ENCODE measurements at places on chromosomes 16 and 17.
A peak's percentile ranks its signal among the peaks of the same experiment; 100 is the strongest.

DNA sequence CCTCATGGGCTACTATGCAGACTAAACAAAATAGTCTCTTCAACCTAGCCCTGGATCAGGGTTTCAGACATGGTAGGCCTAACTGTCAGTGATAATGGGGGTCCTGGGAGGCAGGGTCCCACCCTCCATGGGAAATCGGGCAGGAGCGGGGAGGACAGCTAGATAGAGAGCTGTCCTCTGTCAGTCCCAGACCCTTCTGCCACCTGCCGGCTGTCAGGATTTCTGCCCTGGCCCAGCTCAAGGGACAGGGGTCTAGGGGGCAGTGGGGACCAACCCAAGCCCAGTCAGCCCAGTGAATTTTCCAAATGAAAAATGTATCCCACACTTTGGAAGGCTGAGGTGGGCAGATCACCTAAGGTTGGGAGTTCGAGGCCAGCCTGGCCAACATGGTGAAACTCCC is 5.3 kb downstream of the CA7 start:
- DNase-seq: no peak

- DNase-seq: no peak
Observed at GRCh38 chr17:40224718-40225550, 5.8 kb downstream of the WIPF2 start.

GRCh38 chr17:34269969-34270368 is at the start of gene CCL7:
Gene CCL7 (plus strand): TSS chr17:34270221. CDS start chr17:34270291, 70 bp downstream.
- no peak for DNase-seq

DNA sequence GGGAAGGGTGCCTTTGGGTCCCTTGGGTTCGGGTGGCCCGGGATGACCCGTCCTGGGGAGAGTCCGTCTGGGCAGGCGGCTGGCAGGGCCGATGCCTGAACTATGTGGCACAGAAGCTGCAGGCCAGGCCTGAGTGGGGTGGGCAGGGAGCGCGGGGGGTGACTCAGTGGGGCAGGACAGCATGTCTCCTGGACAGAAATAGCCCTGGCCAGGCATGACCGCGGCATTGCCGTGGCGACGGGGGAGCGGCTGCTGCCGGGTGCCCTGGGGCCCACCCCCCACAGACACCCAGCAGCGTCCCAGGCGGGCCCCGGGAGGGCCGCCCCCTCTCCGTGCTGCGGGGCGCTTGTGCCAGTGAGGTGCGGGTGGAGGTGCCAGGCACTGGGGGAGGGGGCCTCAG is 1.8 kb upstream of the C1QTNF8 start:
- peak; percentile 97 for DNase-seq

- no peak for DNase-seq
Observed at GRCh38 chr17:36943250-36944191, 5.2 kb upstream of the AATF start.

DNA sequence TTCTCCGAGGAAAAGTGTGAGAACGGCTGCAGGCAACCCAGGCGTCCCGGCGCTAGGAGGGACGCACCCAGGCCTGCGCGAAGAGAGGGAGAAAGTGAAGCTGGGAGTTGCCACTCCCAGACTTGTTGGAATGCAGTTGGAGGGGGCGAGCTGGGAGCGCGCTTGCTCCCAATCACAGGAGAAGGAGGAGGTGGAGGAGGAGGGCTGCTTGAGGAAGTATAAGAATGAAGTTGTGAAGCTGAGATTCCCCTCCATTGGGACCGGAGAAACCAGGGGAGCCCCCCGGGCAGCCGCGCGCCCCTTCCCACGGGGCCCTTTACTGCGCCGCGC is at the start of gene ERBB2:
ERBB2 (plus strand) TSS at position 247 of the 330 bp plus-strand sequence. CDS start 175 bp downstream, outside the sequence.
- DNase-seq: no peak

DNA sequence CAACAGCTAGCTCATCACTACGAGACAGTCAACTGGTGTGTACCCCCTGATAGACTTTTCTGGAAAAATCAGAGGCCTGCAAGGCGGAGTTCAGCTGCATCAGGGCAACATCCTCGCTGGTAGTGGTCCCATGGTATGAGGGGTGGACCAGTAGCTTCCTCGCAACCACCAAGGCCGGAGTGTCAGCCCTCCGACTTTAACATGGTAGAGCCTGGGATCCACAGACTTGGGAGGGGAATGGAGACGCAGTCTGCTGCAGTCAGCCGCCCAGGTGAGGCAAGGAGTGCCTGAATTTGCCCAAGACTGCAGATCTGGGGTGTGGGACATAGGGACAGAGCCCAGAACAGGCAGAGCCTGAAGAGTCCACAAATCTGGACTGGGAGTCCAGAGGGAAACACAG is 13.4 kb downstream of the ZG16B start:
- no peak for DNase-seq

Data from coronary artery (tissue), 2 donors.